Jurkat, Clone E6-1 (cell line): ENCODE measurements at places on chromosomes 3 and 15.

DNA sequence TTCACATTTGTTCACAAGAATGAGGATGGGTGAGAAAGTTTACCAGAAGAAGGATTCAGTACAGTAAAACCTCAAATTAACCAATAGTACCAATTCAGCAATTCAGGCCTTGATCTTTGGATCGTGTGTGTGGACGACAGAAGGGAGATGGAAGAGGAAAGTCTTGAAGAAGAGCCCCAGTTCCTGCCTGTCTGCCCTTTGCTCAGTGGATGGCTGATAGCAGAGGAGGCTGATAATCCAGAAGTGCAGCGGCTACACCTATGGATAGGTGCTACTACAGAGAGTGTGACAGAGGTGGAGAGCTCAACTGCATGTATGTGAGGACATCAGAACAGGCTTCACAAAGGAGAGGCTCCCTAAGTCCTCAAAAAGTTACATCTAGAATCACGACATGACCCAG lies 29.2 kb upstream of the PLXND1 start:
- no peak for DNase-seq

GRCh38 chr3:63538919-63539318 lies 113.6 kb upstream of the SNTN start:
- no peak for DNase-seq

GRCh38 chr3:179949412-179949811 lies 87.3 kb downstream of the PEX5L start:
- DNase-seq: no peak

GRCh38 chr3:13684350-13684749 lies 135.4 kb downstream of the FBLN2 start:
- no peak for DNase-seq
